ENCODE measurements at places on chromosomes 5 and 9.

DNA sequence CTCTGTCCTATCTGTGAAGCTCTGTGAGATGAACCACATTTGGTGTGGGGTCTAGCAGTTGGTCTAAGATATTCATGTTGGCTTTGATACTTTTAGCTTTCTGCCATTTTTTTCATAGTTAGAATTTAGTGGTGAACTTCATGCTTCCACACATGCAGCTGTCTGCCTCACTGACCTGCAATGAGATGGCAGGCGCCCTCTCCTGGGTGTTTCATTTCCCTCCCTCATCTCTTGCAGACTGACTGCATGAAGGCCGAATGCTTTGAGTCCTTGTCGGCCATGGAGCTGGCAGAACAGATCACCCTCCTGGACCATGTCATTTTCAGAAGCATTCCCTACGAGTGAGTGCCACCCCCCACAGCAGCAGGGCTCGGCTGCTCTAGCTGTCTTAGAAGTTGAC, 26.1 kb upstream of the CKMT2 start:
- peak; percentile 32 for DNase-seq

- DNase-seq, result peak; percentile 38
These were observed 98.9 kb downstream of the CSNK1G3 start for GRCh38 chr5:123610665-123611405.

DNA sequence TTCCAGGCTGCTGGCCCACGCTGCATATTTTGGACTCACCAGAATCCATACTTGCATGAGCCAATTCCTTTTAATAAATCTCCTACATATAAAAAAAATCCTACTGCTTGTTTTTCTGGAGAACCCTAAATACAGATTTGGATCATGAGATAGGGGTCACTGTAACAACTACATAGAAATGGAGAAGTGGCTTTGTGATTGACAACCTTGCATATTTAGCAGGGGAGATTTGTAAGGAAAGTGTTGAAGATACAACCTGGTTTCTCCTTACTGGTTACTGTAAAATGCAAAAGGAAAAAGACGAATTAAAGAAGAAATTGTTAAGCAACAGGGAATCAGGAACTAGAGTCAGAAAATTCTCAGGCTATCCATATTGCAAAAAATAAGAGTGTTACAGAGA, 74.8 kb downstream of the HABP4 start:
- no peak for DNase-seq

DNA sequence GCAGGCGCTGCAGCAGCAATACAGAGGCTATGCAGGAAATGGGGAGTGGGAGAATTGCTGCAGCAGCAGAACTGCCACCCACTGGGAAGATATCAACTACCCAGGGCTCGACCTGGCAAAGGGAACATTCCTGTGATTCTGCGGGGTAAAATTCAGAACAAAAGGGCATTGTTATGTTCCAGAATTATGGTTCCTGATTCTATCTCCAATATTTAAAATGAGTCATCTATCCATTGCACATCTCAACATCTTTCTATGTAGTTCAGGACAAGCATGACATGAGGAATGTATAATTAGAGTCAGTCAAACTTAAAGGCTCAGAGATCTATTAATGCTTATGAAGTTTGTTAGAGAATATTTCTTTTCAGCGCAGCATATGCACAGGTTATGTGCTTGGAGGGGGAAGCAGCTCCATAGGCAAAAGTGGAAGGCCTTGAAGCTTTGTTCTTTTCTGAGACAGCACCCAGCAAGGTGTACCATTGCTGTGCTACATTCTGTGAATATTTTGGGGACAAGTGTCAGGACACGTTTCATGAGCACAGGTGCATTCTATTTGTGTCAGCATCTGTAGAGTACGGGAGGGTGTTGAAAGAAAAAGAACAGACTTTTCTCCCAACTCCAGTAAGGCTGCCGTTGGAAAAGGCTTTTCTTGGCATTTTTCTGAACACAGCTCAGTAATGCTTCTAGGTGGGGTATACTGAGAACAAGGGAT, 395.6 kb upstream of the MPDZ start:
- no peak for DNase-seq

GRCh38 chr5:93329756-93330155, 251.3 kb downstream of the NR2F1-AS1 start:
- DNase-seq, result no peak

- DNase-seq, result peak; percentile 54
These were observed 10.6 kb upstream of the MAP1B start for GRCh38 chr5:72096602-72097188.

DNA sequence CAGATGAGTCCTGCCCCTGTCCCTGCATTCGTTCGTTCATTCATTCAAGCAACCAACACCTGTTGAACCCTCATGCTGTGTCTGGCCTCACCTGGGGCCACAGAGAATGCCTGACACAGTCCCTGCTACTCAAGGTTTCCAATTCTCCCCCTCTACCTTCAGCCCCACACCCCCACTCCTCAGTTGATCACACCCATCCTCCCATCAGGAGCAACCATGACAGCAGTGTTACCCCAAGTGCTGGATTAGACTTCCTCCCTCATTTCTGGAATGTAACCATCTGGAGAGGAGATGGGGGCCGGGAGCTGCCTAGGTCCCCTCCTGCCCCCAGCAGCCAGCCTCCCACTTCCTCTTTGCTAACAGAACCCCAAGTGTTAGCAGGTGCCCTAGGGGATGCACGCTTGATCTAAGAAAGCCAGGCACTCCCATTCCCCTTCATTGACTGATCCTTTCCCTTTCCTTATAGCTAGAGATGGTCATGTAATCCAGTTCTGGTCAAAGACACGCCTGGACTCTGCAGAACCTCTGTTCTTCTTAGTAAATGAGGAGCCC, 57.2 kb downstream of the SMIM23 start:
- no peak for DNase-seq

- DNase-seq, result no peak
These were observed 13.4 kb downstream of the RABL6 start for GRCh38 chr9:136820971-136821825.

DNA sequence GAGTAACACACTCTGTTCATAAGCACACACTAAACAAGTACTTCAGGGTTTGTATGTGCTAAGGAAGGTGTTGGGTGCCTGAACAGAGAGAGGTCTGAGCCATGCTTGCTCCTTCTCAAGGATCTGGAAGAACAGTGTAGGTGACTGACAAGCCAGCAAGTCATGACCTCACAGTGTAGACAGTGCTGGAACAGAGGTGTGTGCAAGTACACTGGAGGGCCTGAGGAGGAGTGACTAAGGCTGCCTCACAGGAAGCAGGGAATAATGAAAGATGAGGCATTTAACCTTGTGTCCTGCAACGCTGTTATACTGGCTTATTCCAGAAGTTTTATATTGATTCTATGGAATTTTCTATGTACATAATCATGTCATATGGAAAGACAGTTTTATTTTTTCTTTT, 83.9 kb downstream of the TMEM174 start:
- no peak for DNase-seq

DNA sequence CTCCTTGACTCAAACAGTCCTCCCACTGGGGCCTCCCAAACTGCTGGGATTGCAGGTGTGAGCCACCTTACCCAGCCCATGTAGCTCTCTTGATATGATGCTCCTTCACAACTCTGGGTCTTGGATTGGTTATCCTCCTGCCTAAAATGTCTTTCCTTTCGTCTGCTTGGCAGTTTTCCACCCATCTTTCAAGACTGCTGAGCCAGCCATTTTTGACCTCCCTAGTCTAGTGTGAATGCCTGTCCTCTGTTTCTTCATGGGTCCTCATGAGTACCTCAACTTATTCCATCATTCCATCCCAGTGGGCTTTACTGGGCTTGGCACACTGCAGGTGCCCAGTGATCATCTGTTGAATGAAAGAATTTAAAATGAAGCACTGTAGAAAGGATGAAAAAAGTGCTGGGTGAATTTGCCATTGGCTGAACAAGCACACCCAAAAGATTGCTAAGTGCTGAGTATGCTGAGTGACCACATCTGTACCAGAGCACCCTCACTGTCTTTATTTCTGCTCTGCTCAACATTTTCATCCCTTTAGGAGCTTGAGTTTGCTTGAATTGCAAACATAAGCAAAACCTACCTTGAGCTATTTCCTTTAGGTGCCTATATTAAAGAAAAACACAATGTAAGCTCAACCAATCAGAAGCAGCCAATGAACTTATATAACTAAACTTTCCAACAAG, 84.8 kb upstream of the FAM169A start:
- DNase-seq, result no peak

DNA sequence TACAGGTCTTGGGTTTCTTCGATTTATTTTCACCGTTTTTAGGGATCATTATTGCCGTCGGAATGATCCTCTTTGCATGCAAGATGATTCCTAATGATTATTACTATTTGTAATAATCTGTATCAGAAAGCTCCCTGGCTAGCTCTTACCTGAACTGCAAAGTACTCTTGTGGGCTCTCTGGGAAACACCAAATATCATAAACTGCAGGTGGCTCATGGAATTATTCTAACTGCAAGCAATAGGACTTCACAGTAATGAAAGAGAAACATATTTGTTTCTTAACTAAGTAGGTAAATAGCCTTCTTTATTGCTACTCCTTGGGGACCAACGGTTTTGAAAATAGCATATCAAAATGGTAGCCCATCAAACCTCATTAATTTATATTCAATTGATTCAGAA, 219.4 kb downstream of the NFIB start:
- no peak for DNase-seq

DNA sequence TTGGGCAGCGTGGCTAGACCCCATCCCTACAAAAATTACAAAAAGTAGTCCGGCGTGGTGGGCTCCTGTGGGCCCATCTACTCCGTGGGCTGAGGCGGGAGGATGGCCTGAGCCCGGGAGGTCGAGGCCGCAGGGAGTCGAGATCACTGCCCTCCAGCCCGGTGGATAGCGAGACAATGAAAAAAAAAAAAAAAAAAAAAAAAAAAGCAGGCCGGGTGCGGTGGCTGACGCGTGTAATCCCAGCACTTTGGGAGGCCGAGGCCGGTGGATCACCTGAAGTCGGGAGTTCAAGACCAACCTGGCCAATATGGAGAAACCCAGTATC, 110.5 kb upstream of the LPCAT1 start:
- no peak for DNase-seq

DNA sequence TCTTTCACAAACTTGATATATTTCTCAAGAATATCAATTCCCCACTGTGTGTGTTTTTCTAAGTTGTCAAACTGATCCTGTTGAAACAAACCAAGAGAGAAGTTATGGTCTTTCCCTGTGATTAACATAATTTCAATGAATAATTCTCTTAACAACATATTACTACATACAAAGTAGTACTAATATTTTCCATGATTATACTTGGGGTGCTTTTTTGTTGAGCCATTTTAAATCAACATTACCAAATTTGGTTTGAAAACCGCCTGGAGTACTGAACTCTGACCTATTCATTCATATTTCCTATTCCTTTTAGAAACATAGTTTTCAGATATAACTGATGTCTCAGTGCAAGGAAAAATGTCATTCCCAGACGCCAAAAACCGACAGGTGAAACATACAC, 48.1 kb downstream of the FNBP1 start:
- no peak for DNase-seq

DNA sequence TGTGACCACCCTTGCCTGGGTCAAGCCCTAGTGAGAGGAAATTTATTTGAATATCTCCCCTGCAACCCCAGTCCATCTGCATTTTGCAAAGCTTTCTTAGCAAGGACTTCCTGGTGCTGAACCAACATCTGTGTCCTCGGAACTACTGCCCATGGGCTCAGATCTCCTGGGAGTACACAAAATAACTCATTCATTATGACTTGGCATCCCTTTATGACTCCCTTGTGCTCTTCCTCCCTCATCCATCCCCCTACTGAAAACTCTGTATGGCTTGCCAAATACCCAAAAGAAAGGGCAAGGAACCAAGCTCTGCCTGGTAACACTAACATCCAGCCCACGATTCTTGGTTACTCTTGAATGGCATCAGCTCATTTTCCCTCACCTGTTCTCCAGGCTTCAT, 368.5 kb downstream of the NTRK2 start:
- no peak for DNase-seq

GRCh38 chr5:174799121-174799520, 74.7 kb downstream of the MSX2 start:
- DNase-seq, result no peak

DNA sequence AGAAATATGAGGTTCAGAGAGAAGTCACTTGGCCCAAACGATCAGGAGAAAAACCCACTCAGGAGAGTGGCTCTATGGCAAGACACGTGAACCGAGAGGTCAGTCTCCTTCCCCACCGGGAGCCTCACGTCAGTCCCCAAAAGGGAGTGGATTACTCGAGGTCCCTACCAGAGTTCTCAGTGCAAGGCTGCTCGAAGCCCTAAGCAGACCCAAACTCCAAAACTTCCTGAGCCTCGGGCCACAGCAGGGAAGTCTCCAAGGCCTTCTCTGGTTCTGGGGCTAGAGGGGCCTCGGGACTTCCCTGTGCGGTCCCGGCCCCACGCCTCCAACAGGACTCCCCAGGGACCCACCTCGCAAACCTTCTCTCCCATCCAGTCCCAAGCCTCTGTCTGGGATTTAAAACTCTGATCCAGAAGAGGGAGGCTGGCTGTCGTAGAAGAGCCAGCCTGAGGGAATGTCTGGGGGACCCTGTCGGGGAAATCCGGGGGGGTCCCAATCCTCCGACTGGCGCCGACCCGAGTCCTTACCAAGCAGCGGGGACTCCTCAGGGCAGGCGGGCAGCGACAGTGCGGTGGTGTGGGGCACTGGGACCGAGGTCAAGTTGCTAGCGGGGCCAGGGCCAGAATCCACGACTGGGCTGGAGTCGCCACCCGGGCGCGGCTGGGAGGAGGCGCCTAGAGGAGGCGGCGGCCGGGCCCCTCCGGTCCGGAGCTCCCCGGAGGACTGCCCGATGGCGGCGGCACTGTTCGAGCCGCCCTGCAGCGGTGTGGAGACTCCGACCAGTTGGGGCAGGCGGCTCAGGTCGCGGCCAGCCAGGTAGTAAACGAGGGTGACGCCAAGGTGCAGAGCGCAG, 679 bp downstream of the B4GALT1 start:
- DNase-seq, result peak; percentile 41

GRCh38 chr5:945691-946551, 53.2 kb downstream of the TRIP13 start:
- no peak for DNase-seq

DNA sequence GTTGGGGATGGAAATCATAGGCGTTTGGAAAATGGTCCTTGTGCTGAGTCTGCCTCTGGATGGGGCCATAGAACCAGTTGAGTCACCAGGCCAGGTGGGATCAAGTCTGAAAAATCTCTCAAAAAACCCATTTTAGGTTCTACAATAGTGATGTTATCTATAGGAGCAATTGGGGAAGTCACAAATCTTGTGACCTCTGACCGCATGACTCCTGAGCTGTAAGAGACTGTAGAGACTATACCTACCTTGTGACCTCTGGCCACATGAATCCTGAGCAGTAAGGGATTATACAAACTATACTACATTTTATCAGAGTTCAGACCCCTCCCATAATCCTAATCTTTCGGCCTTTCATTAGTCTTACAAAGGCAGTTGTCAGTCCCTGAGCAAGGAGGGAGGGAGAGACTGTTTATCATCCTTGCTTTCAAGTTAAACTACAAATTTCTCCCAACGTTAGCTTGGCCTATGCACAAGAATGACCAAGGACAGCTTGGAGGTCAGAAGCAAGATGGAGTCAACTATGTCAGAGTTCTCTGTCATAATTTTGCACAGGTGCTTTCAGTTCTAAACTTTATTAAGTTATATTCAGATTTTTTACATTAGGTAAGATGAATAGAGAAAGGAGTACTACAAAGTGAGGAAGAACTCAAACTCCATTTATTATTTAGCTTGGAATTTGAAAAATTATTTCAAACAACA, 11.5 kb upstream of the JMY start:
- no peak for DNase-seq
